ENCODE measurements at places on chromosomes 16 and 17.

GRCh38 chr17:9309216-9309615 lies 266.4 kb downstream of the STX8 start:
- no peak for DNase-seq

- DNase-seq, result no peak
Observed at GRCh38 chr16:8564934-8565345, 25.4 kb downstream of the TMEM114 start.

GRCh38 chr17:20302246-20302917 lies 165.0 kb downstream of the LGALS9B start:
- no peak for DNase-seq

DNA sequence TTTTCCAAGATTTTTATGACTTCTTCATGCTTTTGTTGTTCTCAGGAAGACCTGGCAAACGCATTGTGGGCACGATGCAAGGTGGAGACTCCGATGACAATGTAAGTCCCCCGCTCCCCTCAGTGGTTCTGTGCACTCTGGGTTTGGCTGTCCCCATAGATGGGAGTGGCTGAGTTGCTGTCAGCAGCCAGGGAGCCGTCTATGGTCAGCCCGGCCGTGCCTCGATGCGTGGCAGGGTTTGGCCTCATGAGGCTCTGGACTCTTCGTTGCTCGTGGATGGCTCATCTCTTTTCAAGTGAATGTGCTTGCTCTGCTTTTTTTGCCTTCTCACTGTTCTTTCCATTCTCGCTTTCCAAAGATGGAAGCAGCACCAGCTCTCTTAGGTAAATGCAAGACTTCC lies 31.9 kb downstream of the CLUAP1 start:
- no peak for DNase-seq

DNA sequence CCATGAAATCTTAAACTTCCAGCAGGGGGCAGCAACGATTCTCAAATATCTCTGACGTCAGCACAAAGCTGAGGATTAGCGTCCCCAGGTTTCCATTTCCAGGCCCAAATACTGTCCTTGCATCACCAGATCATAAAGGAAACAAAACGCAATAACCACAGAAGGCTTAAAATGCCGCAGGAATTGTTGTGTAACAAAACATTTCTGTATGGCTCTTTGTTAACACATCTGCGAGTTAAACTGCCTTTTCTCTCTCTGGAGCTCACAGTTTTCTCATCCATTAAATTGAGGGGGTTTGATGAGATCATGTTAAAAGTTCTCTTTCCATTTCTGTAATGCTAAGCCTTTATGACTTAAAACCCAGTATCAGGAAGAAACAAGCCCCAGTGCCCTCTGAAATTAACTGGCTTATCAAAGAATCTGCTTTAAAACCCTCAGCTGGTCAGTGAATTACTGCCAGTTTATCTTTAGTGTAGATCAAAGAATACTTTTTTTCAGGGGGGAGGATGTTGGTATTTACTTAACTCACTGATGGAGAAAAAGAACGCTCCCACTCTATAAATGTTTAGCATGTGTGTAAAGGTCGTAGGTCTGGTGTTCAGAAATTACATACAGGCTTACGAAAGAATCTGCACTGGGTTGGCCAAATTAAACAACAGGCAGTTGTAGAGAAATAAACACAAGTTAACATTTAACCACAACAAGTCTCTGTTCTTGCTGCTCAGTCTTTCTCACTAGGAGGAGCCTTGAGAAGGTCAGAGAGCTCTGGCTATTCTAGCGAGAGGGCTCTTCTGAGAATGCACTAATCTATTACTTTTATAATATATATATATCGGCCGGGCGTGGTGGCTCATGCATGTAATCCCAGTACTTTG lies 10.6 kb upstream of the TERF2 start:
- peak; percentile 79 for DNase-seq

GRCh38 chr17:78774453-78774852 lies 7.6 kb downstream of the CYTH1 start:
- peak; percentile 47 for DNase-seq

DNA sequence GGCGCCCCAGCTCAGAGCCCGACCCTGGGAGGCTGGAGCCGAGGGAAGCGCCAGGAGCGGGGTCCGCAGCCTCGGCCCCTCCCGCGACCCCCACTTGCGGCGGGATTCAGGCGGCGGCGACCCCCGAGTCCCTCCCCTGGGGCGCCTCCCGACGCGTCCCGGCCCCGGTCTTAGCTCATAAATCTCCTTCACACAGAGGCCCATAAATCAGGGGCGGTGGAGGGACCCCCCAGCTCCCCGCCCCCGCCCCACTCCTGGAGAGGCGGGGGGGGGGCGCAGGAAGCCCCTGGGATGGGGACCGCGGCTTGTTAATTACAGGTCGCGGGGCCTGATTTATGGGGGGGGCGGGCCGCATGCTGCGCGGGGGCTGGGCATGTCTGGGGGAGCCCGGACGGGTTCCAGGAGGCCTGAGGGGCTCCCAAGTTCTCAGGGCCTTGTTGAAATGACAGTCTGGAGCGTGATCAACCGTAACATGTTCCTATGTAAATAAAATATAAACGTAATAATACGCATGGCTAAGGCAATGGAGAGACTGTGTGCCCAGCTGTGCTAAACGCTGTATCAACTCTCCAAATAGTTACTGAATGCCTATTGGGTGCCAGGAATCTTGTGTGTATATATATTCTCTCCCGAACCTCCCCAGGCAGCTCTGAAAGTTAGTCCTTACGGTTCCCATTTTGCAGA lies 10.0 kb upstream of the BHLHA9 start:
- no peak for DNase-seq

DNA sequence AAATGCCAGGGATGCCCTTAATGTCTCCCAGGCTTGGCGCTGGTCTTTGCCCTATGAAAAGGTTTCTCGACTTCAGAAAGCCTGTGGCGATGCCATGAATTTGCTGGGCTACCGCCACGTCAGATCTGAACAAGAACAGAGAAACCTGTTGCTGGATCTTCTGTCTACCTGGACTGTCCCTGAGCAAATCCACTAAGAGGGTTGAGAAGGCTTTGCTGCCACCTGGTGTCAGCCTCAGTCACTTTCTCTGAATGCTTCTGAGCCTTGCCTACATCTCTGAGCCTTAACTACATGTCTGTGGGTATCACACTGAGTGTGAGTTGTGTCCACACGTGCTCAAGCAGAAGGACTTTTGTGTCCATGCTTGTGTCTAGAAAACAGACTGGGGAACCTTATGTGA lies 11.4 kb downstream of the CHST4 start:
- peak; percentile 25 for DNase-seq

DNA sequence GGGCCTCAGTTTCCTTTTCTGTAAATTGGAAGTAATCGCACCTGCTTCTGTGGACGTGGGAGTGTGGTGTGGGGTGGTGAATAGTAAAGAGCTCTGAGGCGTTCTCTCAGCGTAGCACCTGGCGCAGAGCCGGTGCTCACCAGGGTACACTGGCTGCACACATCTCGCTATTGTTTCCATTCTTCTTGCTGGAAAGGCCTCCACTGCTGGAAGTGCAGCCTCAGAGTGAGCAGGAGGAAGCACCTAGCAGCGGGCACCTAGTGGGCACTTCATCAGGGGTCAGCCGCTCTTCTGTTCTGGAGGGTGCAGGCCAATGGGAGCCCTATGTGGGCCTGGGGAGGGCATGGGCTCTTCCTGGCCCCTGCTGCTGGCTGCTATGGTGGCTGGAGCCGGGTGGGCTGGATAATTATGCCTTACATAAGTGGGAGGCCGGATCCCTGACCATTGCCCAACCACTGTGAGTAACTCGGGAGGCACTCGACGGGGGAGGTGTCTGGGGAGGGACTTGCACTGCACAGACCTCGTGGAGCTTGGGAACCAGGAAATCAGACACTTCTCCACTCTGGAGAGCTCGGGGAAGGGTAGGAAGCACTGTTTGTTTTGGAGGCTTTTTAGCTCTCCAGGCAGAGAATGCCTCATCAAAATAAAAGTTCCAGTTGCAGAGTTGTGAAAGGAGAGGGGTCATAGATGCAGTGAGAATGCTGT lies 1.7 kb downstream of the MAP2K3 start:
- DNase-seq, result no peak

DNA sequence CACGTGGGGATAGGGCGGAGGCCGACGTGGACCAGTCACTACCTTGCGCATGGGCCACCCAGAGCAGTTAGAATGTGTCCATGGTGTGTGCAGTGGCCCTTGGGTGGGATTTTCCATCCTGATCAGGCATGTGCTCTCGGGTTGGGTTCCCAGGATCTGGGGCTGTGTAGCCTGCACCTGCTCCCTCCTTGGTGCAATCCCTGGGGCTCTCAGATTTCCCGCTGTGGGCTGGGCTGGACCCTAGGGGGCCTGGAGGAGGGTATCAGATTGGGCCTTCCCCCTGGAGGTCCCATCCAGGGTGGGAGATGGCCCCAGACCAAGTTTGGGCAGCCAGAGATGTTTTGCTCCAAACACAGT lies 1.3 kb downstream of the SMTNL2 start:
- no peak for DNase-seq

- DNase-seq, result no peak
Observed at GRCh38 chr16:82979406-82980111, 352.8 kb downstream of the CDH13 start.

DNA sequence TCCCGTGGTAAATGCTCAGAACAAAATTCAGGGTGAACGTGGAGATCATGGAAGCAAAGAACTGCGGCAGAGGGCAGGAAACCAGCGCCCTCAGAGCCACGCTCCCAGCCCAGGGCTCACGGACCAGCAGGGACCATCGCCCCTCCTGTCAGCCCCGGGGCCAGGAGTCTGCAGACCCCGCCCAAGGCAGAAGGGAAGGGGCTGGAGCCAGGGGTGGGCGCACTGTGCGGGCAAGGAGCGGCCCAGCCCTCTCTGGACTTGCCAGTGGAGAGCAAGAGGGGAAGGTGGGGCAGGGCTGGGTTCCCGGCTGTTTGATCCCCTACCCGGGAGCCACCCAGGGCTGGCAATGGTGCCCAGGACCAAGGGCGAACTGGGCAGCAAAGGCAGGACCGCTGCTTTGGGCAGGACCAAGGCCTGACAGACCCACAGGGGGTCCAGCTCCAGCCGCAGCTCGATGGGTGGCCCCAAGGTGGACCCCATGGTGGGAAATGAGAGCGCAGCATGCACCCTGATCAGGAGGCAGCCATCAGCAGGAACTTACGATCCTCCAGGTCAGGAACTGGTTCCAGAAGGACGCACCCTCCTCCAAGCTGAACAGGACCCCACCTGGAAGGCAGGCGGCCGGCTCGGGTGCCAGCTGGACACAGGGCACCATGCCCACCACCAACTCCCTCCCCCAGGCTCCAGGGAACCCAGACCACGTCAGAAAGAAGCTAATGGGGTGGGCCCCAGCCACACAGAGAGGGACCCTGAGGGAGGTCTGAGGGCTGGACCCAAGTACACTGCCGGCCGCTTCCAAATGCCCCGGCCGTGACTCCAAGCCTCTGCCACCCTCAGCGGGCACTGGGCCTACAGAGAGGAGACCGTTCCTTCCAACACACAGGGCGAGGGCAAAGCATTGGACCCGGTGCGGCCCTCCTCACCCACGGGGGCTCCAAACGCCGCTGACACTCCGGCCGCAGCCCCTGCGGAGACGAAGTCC lies 11.1 kb upstream of the CCDC154 start:
- no peak for DNase-seq

GRCh38 chr17:81309140-81309858 lies 14.2 kb upstream of the SLC38A10 start:
- DNase-seq, result peak; percentile 41

GRCh38 chr17:80633994-80634566 lies 89.4 kb downstream of the RPTOR start:
- DNase-seq, result no peak

- no peak for DNase-seq
Observed at GRCh38 chr17:45848868-45849535, 4.3 kb downstream of the SPPL2C start.

DNA sequence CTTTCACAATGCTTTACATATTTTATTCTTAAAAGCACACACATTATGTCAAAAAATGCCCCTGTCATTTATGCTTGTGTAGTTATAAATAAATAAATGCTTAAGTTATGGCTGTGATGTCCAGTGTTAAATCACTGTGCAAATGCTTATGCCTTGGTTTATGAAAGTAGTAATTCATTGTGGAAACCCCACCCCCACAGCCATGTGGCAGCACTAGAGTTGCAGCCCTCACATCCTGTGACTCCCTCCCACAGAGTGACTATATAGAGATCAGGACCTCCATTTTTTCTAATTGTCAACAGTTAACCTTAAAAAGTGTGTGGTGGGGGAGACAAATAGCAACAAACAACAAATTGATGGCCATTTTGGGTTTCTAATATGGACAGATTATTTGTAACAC lies 2.4 kb downstream of the SKAP1 start:
- DNase-seq, result peak; percentile 76

DNA sequence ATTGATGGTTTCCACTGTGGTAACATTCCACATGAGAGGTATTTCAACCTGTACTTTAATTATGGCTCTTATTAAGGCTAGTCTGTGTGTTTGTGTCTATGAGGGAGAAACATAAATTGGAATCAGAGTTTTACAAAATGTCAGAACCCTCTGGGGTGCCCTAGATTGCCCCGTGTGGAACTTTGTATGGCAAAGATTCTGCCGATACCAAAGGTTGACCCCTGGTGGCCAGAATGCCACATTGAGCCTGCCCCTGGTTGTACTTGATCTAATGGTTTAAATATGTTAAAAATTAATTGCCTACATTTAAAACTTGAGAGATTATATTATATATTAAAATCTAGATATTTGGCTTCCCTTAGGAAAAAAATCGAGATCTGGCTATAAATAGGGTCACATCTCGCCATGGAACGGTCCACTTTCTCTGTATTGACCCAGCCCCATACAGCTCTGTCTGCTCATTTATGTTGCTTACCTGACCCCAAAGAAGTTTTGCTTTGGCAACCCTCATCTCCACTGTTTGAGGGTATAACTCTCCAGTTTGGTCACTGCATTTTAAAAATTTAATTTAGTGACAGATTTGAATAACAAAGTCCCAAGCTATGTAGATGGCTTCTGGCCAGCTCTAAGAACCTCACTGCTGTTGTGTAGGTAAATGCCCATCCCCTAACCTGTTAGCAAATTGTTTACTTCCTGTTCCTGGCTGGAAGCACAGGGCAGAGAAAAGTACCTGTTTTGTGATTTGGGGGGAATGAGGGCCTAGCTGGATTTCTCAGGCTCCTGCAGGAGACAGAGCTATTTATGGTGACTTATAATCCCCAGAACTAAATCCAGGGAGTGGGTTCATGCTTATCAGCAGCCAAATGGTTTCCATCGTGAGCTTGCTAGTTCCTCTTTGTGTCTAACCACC lies 95.0 kb downstream of the PLCG2 start:
- peak; percentile 54 for DNase-seq

- peak; percentile 89 for DNase-seq
Observed at GRCh38 chr17:19004421-19005136, at the start of gene FAM83G. FAM83G (minus strand) TSS chr17:19004764; CDS start chr17:19004041, 723 bp downstream.

Measured in CD4-positive, alpha-beta T cell treated with Interleukin-12 subunit alpha and Interleukin-12 subunit beta, for 1 hour (primary cell).